Esophagus squamous epithelium (tissue), 5 donors: ENCODE measurements at places on chromosomes 12 and 14.

GRCh38 chr14:73258076-73258475 lies 20.8 kb downstream of the PAPLN start:
- H3K27ac ChIP-seq = no peak overlapping the region
- H3K4me1 ChIP-seq = no peaks in the 10 kb centered on the region
- DNase-seq = no peak
- no peaks in the 10 kb centered on the region for H3K27me3 ChIP-seq

- H3K27me3 ChIP-seq = no peaks in the 10 kb centered on the region
- DNase-seq = no peak
- H3K27ac ChIP-seq = peak overlapping the region; percentile 72
- peaks cover 14% of the 10 kb centered on the region for H3K36me3 ChIP-seq
- H3K4me1 ChIP-seq = peaks cover 5% of the 10 kb centered on the region
- H3K4me3 ChIP-seq = no peak overlapping the region
These were observed 25.0 kb downstream of the HIP1R start for GRCh38 chr12:122860040-122860853.

DNA sequence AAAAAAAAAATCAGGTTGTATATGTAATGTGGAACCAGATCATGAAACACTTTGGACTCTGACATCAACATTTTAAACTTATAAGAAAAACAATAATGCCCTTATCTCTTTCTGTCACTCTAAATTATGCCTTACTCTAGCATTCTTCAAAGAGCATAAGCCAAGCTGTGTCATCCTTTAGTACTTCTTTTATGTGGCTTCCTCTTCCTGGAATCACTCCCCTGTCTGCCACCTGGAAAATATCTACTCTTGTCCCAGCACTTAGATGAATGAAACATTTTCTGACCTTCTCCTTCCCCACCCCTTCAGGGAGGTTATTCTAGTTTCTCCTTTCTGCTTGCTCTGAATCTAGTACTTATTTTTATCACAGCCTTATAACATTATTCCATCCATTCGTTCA lies 101.2 kb downstream of the CNTN1 start:
- H3K4me1 ChIP-seq = no peaks in the 10 kb centered on the region
- H3K27me3 ChIP-seq = no peaks in the 10 kb centered on the region
- H3K36me3 ChIP-seq = no peaks in the 10 kb centered on the region
- H3K4me3 ChIP-seq = no peak overlapping the region

DNA sequence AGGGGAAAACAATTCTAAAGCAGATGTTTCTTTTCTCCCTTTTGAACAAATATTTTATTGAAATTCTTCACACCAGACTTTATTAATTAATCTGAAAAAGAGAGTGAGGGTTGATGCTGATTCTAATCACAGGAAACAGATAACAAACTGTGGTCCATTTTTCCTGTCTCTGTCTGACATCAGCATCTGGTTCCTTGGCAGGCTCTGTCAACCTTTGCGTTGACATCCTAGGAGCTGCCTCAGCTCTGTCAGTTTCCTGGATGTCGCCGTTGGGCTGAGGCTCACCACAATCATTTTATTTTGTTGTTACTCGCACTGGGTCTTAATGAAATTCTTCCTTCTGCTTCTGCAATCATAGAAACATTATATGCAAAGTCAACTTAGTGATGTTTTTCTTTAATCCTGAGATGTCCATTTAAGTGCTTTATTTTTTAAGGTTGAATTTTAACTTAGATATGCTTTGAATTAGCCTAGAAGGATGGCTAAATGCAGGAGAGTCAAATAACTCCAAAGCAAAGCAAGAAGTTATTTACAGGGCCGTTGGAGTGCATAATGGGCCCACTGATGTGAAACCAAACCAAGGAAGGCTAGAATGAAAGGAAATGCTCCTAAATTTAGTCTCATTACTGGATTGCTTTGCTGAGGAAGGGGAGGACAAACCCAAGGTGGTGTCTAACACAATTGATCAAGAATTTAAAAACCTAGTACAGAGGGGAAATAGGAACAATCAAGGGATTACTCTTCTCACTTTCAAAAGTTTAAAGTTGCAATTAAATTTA lies 542.4 kb downstream of the FLRT2 start:
- no peak for DNase-seq
- H3K36me3 ChIP-seq = no peaks in the 10 kb centered on the region
- H3K4me1 ChIP-seq = no peaks in the 10 kb centered on the region
- no peak overlapping the region for H3K27ac ChIP-seq
- H3K27me3 ChIP-seq = no peaks in the 10 kb centered on the region

DNA sequence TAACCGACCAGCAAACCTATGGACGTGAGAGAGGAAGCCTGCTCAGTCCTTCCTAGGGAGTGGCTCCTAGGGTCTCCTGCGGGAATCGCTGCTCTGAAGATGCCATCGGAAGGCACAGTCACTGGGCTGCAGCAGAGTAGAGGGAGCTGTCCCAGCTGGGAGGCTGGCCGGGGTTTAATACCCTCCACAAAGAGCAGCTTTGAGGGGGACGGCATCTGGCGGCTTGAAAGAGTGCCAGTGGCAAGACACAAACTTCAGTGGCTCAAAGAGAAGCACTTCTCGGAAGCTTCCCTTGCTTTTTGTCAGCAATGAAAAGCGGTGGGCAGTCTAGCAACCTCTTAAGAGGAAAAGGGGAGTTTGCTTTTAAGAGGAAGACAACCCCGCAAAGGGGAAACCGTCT lies 114.6 kb downstream of the TMEM132C start:
- no peak for DNase-seq
- no peak overlapping the region for H3K27ac ChIP-seq
- H3K36me3 ChIP-seq = no peaks in the 10 kb centered on the region
- H3K27me3 ChIP-seq = no peaks in the 10 kb centered on the region
- H3K4me1 ChIP-seq = no peaks in the 10 kb centered on the region

GRCh38 chr12:26651566-26652188 lies 181.3 kb downstream of the ITPR2 start:
- no peak overlapping the region for H3K27ac ChIP-seq
- peaks cover 3% of the 10 kb centered on the region for H3K4me1 ChIP-seq
- no peaks in the 10 kb centered on the region for H3K27me3 ChIP-seq
- DNase-seq = no peak
- no peaks in the 10 kb centered on the region for H3K36me3 ChIP-seq

DNA sequence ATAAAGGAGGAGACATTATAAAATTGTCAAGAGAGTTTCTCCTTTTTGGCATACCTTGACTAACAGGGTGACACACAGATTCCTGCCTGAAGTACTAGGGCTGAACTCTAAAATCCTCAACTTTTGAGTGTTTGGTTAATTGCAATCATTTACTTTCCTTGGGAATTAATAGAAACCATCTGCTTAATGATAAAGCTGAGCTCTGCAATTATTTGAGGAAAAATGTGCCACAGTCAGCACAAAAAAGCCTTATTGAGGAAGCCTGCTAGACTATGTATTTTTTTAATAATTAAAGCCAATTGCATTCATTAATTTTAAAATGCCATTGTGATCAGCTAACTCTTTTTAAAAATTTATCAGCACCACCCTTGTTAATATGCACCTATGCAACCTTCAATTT lies 38.7 kb downstream of the PRICKLE1 start:
- no peaks in the 10 kb centered on the region for H3K27me3 ChIP-seq
- H3K36me3 ChIP-seq = no peaks in the 10 kb centered on the region
- no peak overlapping the region for H3K4me3 ChIP-seq
- no peak overlapping the region for H3K27ac ChIP-seq
- no peaks in the 10 kb centered on the region for H3K4me1 ChIP-seq
- no peak for DNase-seq

GRCh38 chr14:94028450-94028826 lies 2.3 kb downstream of the OTUB2 start:
- no peak overlapping the region for H3K4me3 ChIP-seq
- H3K36me3 ChIP-seq = no peaks in the 10 kb centered on the region
- H3K27me3 ChIP-seq = no peaks in the 10 kb centered on the region
- H3K27ac ChIP-seq = no peak overlapping the region
- DNase-seq = no peak
- peaks cover 32% of the 10 kb centered on the region for H3K4me1 ChIP-seq

- H3K36me3 ChIP-seq = peaks cover 55% of the 10 kb centered on the region
- no peaks in the 10 kb centered on the region for H3K4me1 ChIP-seq
- no peak overlapping the region for H3K27ac ChIP-seq
- no peak overlapping the region for H3K4me3 ChIP-seq
- DNase-seq = no peak
These were observed 12.1 kb downstream of the GPATCH2L start for GRCh38 chr14:76163668-76164363.

GRCh38 chr12:92047393-92047826 lies 98.2 kb downstream of the BTG1 start:
- no peak for DNase-seq
- H3K27me3 ChIP-seq = no peaks in the 10 kb centered on the region
- no peaks in the 10 kb centered on the region for H3K36me3 ChIP-seq
- no peaks in the 10 kb centered on the region for H3K4me1 ChIP-seq
- H3K27ac ChIP-seq = no peak overlapping the region

DNA sequence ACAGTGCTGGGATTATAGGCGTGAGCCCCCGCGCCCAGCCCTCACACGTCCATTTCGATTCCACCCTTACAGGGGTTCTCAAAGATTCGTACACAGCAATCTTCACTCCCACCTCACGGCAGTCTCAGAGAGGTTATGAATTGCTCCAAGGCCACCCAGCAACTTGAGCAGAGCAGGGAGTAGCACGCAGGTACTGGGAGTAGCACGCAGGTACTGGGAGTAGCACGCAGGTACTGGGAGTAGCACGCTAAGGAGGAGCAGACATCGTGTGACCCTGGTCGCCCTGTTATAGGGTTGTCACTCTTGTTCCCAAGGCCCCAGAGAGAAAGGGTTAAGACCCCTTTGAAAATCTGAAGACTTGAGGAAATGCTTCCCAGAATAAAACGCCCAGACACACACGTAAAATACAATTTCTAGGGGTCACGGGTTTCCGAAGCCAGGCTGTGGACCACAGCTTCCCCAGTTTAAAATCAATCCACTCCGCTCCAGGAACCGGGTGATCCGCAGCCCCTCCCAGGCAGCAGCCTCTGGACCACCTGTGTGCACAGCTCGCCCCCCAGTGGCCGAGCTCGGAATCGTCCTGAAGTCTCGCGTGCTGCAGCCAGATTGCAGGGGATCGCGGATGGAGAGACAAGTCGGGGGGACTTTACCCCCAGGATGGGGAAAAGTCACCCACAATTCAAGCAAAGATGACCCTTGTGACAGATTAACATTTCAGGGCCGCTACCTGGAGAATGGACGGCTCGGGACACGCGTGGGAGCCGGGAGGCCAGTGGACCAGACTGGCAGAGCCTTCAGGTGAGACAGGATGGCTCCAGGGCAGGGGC lies 92.0 kb downstream of the SCARB1 start:
- no peaks in the 10 kb centered on the region for H3K27me3 ChIP-seq
- H3K27ac ChIP-seq = no peak overlapping the region
- H3K4me1 ChIP-seq = peaks cover 48% of the 10 kb centered on the region

- no peak overlapping the region for H3K27ac ChIP-seq
- no peak for DNase-seq
- H3K4me1 ChIP-seq = no peaks in the 10 kb centered on the region
- H3K27me3 ChIP-seq = no peaks in the 10 kb centered on the region
- H3K36me3 ChIP-seq = no peaks in the 10 kb centered on the region
These were observed 89.3 kb downstream of the FIGNL2 start for GRCh38 chr12:51759175-51759574.

DNA sequence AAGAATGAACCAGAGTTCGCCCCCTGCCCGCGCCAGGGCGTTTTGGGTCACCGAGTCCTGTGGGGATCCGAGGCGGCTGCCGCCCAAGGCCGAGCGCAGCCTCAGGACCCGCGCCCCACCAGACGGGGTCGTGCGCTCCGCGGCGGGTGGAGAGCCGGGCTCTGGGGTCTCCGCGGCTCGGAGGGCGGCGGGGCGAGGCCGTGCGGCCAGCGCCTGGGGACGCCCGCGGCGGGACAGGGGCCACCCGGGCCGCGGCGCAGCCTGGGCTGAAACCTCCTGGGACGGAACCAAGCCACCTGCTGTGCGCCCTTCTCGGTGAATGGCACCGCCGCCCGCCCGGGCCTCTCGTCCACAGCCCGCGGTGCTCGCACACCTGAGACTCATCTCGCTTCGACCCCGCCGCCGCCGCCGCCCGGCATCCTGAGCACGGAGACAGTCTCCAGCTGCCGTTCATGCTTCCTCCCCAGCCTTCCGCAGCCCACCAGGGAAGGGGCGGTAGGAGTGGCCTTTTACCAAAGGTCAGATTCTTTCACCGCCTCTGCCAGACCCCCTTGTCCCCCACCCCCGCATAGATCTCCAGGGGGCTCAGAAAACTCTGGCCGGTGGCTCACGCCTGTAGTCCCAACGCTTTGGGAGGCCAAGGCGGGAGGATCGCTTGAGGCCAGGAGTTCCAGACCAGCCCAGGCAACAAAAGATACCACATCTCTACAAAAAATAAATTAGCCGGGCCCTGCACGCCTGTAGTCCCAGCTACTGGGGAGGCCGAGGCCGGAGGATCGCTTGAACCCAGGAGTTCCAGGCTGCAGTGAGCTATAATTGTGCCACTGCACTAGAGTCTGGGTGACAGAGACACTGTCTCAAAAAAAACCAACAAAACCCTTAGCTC lies 901 bp downstream of the B3GNT4 start:
- no peak for DNase-seq
- peaks cover 7% of the 10 kb centered on the region for H3K4me1 ChIP-seq
- peaks cover 4% of the 10 kb centered on the region for H3K36me3 ChIP-seq
- peak overlapping the region; percentile 75 for H3K4me3 ChIP-seq

DNA sequence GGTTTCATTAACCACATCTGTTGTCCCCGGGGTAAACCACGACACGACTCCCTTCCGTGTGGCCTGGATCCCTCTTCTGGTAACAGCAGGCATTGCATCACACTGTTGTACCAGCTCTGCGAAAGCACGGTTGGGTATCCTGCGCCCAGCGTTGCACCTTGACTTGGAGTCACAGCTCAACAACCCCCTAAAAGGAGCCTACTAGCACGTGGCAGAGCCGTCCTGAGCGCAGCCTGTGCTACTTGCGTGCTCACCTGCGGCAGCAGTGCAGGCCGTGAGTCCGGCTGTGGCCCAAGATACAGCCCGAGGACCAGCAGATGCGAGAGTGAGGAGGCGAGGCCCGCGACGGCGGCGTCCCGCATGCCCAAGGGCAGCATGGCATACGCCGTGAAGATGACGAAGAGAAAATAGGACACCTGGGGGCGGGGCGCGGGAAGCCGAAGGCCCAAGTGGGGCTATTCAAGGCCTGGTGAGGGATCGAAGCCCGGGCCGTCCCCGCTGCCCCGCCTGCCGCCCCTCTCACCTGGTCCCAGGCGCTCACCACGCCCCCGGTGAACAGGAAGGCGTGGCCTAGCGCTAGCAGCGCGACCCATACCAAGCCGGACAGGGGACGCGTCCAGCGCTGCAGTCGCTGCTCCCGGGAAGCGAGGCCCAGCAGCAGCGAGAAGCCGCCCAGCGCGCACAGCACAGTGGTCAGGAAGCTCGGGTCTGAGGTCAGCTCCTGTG lies 2.4 kb downstream of the ADCY4 start:
- no peak overlapping the region for H3K27ac ChIP-seq
- DNase-seq = no peak
- peaks cover 12% of the 10 kb centered on the region for H3K27me3 ChIP-seq
- peaks cover 18% of the 10 kb centered on the region for H3K36me3 ChIP-seq
- peaks cover 34% of the 10 kb centered on the region for H3K4me1 ChIP-seq
